ENCODE measurements at places on chromosomes 13 and 19.

GRCh38 chr19:7965921-7966665 is 22.6 kb upstream of the TIMM44 start:
- DNase-seq, result no peak

GRCh38 chr13:99308471-99309087 is 1.4 kb upstream of the GPR183 start:
- no peak for DNase-seq

DNA sequence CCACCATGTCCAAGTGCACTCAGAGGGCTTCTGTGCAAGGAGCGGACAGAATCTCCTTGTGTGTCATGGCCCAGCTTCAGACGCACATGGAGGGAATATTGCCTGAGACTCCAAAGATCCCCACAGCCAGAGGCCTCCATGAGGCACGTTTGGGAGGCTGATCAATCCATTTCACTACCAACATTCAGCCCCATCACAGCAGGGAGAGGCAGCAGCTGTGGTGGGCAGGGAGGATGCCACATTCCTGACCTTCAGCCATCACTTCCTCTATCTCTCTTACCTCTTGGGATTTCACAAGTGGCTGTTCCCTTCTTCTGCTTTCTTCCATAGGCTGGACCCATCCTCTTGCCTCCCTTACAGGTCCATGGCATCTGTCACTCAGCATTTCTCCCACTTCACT is 82.4 kb upstream of the MBNL2 start:
- DNase-seq, result no peak

- DNase-seq, result no peak
Measured at GRCh38 chr19:30395283-30395682, 23.1 kb downstream of the ZNF536 start.

GRCh38 chr13:67258482-67258881 is 28.3 kb upstream of the PCDH9 start:
- no peak for DNase-seq

GRCh38 chr13:90792335-90792734 is 555.2 kb upstream of the MIR17HG start:
- DNase-seq, result no peak

DNA sequence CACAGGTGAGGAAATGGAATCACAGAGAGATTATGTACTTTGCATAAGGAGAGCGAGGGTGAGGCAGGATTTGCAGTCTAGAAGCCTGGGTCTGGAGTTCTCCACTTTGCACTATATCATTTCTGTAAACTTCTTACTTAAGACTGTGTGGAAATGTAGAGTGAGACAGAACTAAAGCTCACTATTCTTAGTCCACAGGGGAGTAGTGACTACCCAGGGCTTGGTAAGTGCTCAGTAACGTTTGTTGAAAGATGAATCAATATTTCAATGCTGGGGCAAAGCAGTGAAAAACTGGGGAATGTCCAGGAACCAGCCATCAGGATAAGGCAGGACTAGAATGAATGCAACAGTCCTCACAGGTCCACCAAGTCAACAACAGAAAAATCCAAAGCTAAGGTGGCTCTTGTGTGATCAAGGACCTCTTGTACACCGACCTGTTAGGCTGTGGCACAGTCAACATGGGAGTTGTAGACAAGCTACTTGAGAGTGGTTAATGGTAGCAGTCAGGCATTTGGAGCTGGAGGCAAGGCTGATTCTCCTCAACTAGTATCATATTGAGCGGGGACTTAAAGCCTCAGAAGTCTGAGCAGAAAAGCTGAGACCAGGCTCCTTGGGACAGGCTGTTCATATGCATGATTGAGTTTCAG is 929 bp upstream of the TNFSF13B start:
- DNase-seq, result no peak

GRCh38 chr19:1360818-1361461 is 22.8 kb upstream of the NDUFS7 start:
- DNase-seq, result no peak

- no peak for DNase-seq
Measured at GRCh38 chr13:95289020-95289444, 12.2 kb downstream of the ABCC4 start.

DNA sequence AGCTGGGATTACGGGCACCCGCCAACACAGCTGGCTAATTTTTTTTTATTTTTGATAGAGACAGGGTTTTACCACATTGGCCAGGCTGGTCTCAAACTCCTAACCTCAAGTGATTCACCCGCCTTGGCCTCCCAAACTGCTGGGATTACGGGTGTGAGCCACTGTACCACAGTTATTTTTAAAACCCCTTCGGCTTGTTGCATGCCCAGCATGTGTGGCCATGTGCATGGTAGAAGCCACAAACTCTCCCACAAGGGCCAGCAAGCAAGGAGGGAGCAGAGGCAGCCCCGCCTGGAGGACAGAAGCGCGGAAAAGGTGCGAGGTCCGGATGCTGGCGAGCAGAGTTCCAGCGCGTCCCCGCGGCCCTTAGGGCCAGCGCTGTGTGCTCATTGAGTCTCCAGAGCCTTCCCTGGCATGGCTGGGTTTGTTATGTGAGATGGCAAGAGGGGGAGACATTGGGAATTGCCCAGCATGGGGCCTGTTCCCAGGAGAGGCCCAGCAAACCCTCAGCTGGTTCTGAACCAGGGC is 12.9 kb downstream of the THOP1 start:
- no peak for DNase-seq

DNA sequence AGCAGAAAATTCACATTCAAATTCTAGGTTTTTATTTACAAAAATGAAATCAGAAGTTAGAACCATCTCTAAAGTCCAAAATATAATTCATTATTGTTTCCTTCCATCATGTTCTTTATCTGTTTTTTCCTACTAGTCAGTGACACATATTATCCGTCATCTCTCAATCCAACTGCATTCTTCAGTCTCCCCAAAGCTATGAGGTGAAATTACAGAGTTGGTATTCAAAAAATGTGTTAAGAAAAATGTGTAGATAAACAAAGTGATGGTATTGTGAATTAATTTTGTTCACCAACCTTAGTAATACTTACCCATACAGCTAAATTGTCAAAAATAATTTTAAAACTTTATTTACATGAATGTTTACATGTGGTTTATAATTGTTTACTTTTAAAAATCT is 448.7 kb upstream of the MIR17HG start:
- no peak for DNase-seq

- peak; percentile 90 for DNase-seq
Measured at GRCh38 chr19:55467236-55468053, 2.9 kb upstream of the C19orf85 start.

DNA sequence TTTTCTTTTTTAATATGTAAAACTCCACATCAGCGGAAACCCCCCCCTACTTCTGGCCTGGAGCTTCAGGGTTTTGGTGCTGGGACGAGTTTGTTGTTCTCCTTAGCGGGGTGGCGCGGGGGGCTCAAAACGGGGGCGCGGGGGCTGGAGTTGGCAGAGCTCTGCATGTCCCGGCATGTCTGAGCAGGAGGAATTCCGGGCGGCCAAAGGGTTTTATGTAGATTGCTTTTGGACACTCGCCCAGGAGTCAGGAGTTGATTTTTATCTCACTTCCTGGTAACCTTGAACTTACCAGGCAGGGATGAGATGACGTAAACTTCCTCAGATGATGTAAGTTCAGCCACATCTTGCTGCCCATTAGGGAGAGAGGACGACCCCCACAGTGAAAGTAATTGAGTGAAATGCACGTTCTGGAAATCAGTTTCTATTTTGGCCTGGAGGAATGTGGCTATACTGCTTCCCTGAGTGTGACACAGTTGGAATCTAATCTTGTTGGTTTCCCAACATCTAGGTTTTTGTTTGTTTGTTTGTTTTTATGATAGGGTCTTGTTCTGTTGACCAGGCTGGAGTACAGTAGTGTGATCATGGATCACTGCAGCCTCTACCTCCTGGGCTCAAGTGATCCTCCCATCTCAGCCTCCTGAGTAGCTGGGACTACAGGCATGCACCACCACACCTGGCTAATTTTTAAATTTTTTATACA is 21.0 kb upstream of the GDF15 start:
- DNase-seq, result no peak

GRCh38 chr19:15669891-15670290 is 3.0 kb upstream of the CYP4F12 start:
- DNase-seq, result no peak

- DNase-seq, result no peak
Measured at GRCh38 chr13:20672772-20673171, 30.7 kb upstream of the IL17D start.

DNA sequence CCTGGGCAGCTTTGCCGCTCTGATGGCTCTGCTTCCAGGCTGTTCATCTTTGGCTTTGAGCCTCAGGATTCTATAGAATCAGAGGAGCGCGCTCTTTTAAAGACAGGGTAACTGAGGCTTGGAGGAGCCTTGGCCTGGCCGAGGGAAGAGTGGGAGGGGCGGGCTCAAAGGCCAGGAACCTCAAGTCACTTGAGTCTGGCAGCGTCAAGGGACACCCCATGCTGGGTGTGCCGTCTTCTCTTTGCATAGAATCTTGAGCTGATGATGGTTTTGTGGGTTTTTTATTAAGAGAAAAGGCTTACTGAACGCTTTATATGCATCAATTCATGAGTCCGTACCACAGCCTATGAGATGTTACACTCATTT is 1.1 kb downstream of the PGLS start:
- no peak for DNase-seq

All from GM12892 (cell line).